Activated CD4-positive, alpha-beta T cell treated with anti-CD3 and anti-CD28 coated beads, Interleukin-2, amount 10 ng/mL, durations not matched to agents 24 days and 14 days (primary cell): ENCODE measurements at places on chromosomes 13 and 19. TPM values are rescaled to one million over a fixed set of nuclear protein-coding genes. Genes with fewer than 3 reads are reported as not detected.

- DNase-seq: peak; percentile 40
- H3K4me1 ChIP-seq: no peaks in the 10 kb centered on the region
- H3K4me3 ChIP-seq: no peak overlapping the region
- H3K36me3 ChIP-seq: no peaks in the 10 kb centered on the region
These were observed 2613.9 kb upstream of the PCDH20 start for GRCh38 chr13:64029343-64030093.

DNA sequence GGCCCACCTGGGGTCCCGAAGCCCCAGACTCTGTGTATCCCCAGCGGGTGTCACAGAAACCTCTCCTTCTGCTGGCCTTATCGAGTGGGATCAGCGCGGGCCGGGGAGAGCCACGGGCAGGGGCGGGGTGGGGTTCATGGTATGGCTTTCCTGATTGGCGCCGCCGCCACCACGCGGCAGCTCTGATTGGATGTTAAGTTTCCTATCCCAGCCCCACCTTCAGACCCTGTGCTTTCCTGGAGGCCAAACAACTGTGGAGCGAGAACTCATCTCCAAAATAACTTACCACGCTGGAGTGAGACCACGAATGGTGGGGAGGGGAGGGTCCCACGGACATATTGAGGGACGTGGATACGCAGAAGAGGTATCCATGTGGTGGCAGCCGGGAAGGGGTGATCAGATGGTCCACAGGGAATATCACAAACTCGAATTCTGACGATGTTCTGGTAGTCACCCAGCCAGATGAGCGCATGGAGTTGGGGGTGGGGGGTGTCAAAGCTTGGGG, 1.0 kb upstream of the ICAM5 start:
- peak; percentile 82 for DNase-seq
- peaks cover 41% of the 10 kb centered on the region for H3K27me3 ChIP-seq
- peak overlapping the region; percentile 66 for H3K27ac ChIP-seq
- H3K36me3 ChIP-seq: peaks cover 26% of the 10 kb centered on the region
- peak overlapping the region; percentile 88 for H3K4me3 ChIP-seq
- peaks cover 72% of the 10 kb centered on the region for H3K4me1 ChIP-seq

DNA sequence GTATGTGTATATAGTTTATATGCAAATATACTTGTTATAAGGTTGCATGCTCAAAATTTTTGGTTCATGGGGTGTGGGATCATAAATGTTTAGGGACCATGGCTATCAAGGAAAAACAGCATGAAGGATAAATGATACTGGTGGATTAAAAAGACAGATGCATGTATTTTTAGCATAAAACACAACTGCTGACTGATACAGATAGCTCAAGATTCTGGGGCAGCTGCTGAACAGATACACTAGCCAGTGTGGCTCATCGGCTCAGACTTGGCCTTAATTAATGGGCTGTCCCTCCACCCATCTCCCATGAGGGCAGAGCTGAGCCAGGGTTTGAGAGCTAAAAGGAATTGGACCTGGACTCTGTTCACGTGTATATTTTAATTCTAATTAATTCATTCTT, 11.4 kb downstream of the ALOX5AP start:
- peaks cover 69% of the 10 kb centered on the region for H3K36me3 ChIP-seq
- DNase-seq: no peak
- H3K4me1 ChIP-seq: peaks cover 53% of the 10 kb centered on the region
- no peak overlapping the region for H3K27ac ChIP-seq
- H3K4me3 ChIP-seq: no peak overlapping the region

FCGBP gene
- 3.3 and 4.7 TPM in 2 replicates for total RNA-seq
